Upper lobe of right lung (tissue), 1 donor: ENCODE measurements at places on chromosomes 2 and 18. TPM values are rescaled to one million over a fixed set of nuclear protein-coding genes. Genes with fewer than 3 reads are reported as not detected.
A peak's percentile ranks its signal among the peaks of the same experiment; 100 is the strongest.

ATOH8 gene
- 93.6 TPM for total RNA-seq

DNA sequence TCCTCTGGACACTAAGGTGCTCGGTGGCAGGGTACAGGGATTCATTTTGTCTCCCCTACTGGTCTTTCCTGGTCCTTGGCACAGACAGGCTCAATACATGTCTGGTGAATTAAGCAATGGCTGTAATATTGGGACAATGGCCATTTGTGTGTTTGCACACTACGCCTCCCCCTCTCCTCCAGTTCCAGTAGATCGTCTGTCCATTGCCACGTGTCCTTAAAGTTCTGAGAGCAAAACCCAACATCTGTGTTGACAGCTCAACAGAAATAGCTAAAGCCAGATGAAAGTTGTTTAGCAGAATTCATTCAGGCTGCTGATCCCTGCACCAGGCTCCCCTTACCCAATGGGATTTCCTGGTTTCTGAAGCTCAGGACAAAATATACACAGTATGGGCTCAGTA is 9.0 kb upstream of the FABP1 start:
- H3K27me3 ChIP-seq, result no peaks in the 10 kb centered on the region
- H3K4me1 ChIP-seq, result no peaks in the 10 kb centered on the region
- no peak overlapping the region for H3K27ac ChIP-seq
- H3K4me3 ChIP-seq, result no peak overlapping the region

GRCh38 chr2:95379371-95379831 is 23.1 kb upstream of the FAHD2A start:
- no peaks in the 10 kb centered on the region for H3K36me3 ChIP-seq
- H3K27me3 ChIP-seq, result no peaks in the 10 kb centered on the region
- no peak overlapping the region for H3K4me3 ChIP-seq
- DNase-seq, result peak; percentile 54
- no peaks in the 10 kb centered on the region for H3K4me1 ChIP-seq
- H3K27ac ChIP-seq, result no peak overlapping the region

GRCh38 chr2:7618031-7618430 is 700.8 kb downstream of the RNF144A start:
- H3K4me1 ChIP-seq, result no peaks in the 10 kb centered on the region
- no peak overlapping the region for H3K4me3 ChIP-seq
- no peak for DNase-seq
- H3K27ac ChIP-seq, result no peak overlapping the region
- no peaks in the 10 kb centered on the region for H3K36me3 ChIP-seq

DNA sequence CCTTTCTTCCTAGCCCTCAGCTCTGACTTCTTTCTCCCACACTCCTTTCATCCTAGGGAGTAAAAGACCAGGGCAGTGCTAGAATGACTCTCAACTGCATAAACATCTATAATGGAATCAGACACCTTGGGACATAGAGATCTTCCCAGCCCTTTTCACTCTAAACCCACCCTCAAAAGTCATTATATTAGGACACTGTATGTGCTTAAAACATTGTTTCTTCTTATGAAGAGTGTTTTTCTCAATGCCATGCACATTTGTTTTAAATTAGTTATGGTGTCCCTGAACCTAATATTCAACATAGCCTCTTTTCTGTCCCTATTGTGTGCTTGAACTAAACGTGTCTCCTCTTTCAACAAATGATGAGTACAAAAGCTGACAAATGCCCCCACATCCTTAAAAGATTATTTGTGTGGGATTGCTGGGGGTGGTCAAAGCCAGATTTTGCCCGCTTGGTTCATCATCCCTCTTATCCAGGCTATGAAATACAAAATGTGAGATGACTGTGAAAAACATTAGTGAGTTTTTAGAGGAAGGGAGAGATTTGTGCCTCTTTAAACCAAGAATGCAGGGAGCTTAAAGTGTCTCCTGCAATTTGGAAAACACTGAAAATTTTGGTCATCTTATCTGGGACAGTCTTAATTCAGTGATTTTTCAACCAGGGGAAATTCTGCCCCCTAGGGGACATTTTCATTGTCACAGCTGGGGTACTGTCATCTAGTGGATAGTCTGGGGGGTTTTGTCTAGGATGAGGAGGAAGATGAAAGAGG is 29.0 kb downstream of the SERPINB5 start:
- no peak for DNase-seq
- H3K27ac ChIP-seq, result no peak overlapping the region
- H3K4me3 ChIP-seq, result no peak overlapping the region
- H3K4me1 ChIP-seq, result no peaks in the 10 kb centered on the region
- H3K36me3 ChIP-seq, result no peaks in the 10 kb centered on the region
